Stimulated activated CD8-positive, alpha-beta memory T cell treated with anti-CD3 and anti-CD28 coated beads, Interleukin-2, amount 100 ng/mL, for 48 hours (primary cell): ENCODE measurements at places on chromosomes 7 and 10.

GRCh38 chr7:22654831-22655230 lies 72.2 kb upstream of the IL6 start:
- no peak for DNase-seq

DNA sequence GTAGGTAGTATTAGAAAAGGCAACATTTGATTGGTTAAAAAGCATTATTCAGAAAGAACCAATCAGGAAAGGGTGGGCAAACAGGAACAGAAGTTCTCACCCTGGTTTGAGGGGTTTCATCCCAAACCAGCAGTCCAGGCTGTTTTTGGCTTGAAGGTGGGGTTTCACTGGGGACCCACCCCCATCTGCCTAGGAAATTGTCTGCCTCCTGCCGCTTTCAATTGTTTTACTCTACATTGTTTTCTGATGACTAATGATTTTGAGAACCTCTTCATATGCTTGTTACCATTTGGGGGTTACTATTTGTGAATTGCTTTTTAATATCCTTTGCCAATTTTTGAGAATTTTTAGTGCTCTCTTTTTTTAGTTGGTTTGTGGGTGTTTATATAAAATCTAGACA lies 3.3 kb upstream of the PCBD1 start:
- DNase-seq: no peak

- DNase-seq: no peak
Observed at GRCh38 chr10:114437473-114438292, 33.4 kb upstream of the AFAP1L2 start.

DNA sequence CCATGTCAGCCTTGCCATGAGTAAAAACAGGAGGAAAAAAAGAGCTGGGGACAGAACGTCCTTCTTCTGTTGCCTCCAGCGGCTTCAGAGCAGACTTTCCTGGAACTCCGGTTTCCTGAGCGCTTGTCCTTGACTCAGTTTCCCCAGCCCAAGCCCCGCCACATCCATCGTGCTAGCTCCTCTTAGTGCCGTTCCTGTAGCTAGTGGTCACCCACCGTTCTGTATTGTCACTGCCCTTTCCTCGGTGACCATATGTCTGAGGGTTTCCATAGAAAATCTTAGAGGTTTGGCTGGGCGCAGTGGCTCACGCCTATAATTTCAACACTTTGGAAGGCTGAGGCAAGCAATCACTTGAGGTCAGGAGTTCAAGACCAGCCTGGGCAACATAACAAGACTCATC lies 100.1 kb downstream of the CUX1 start:
- no peak for DNase-seq

- DNase-seq: no peak
Observed at GRCh38 chr7:109449760-109450159, 880.1 kb downstream of the DNAJB9 start.

- DNase-seq: no peak
Observed at GRCh38 chr10:25966844-25967243, 32.8 kb downstream of the MYO3A start.
